CD4-positive, CD25-positive, alpha-beta regulatory T cell (primary cell): ENCODE measurements at places on chromosomes 13 and 19. TPM values are rescaled to one million over a fixed set of nuclear protein-coding genes. Genes with fewer than 3 reads are reported as not detected.

The NUMBL gene
- 10.4 TPM for total RNA-seq

The NHLRC3 gene
- 13.7 TPM for total RNA-seq

The FUZ gene
- 15.8 TPM for total RNA-seq

The MBD3 gene
- total RNA-seq, result 39.7 TPM

The SGCG gene
- not detected for total RNA-seq

The TMEM221 gene
- not detected for total RNA-seq

The HSPB6 gene
- not detected for total RNA-seq

The SOX21 gene
- not detected for total RNA-seq

The USE1 gene
- total RNA-seq, result 27.1 TPM

The C5AR1 gene
- total RNA-seq, result 0.91 TPM

The LGALS14 gene
- total RNA-seq, result not detected

The SMIM24 gene
- total RNA-seq, result 1.4 TPM

The CLEC4M gene
- total RNA-seq, result not detected

The TNFSF13B gene
- total RNA-seq, result 5.4 TPM

The GPR12 gene
- not detected for total RNA-seq

The MVB12A gene
- 26.7 TPM for total RNA-seq

The TDRD3 gene
- total RNA-seq, result 29.8 TPM

The ATP4B gene
- not detected for total RNA-seq

The CD320 gene
- total RNA-seq, result 27.0 TPM

The ZNF554 gene
- 3.3 TPM for total RNA-seq

The CRYL1 gene
- 16.2 TPM for total RNA-seq

The PIK3R2 gene
- total RNA-seq, result 9.4 TPM

The ZNF211 gene
- 23.9 TPM for total RNA-seq

The CRB3 gene
- 1.6 TPM for total RNA-seq

The IL12RB1 gene
- 60.4 TPM for total RNA-seq

The AP1M2 gene
- total RNA-seq, result not detected

The FGF9 gene
- 0.35 TPM for total RNA-seq

The ENOX1 gene
- not detected for total RNA-seq

The VSTM2B gene
- not detected for total RNA-seq

The THAP8 gene
- 2.9 TPM for total RNA-seq

The ZNF581 gene
- 23.7 TPM for total RNA-seq

The CD22 gene
- 3.3 TPM for total RNA-seq

The LGALS4 gene
- total RNA-seq, result 2.1 TPM

The SERP2 gene
- total RNA-seq, result not detected

The FGF22 gene
- 0.81 TPM for total RNA-seq

The CYP2A6 gene
- total RNA-seq, result not detected

The NALCN gene
- total RNA-seq, result not detected

The ZGLP1 gene
- total RNA-seq, result 2.8 TPM

The CDX2 gene
- total RNA-seq, result not detected

The JAK3 gene
- total RNA-seq, result 198 TPM

The CCNA1 gene
- total RNA-seq, result not detected

The ERICH4 gene
- not detected for total RNA-seq

The ZSCAN4 gene
- not detected for total RNA-seq

The TINCR gene
- 3.1 TPM for total RNA-seq

The C13orf42 gene
- total RNA-seq, result not detected

The PEX11G gene
- total RNA-seq, result not detected

The A1BG gene
- total RNA-seq, result 11.8 TPM

The KIR2DL4 gene
- not detected for total RNA-seq

The ERVK3-1 gene
- total RNA-seq, result 117 TPM

The UBAC2 gene
- total RNA-seq, result 62.8 TPM

The UBE2L5 gene
- not detected for total RNA-seq

The KLK10 gene
- total RNA-seq, result not detected

The COG6 gene
- 28.3 TPM for total RNA-seq

The SIGLEC12 gene
- not detected for total RNA-seq
